ENCODE measurements at places on chromosomes 11 and 22.

GRCh38 chr22:20424932-20425565 is 12.6 kb downstream of the SCARF2 start:
- peak; percentile 34 for DNase-seq

DNA sequence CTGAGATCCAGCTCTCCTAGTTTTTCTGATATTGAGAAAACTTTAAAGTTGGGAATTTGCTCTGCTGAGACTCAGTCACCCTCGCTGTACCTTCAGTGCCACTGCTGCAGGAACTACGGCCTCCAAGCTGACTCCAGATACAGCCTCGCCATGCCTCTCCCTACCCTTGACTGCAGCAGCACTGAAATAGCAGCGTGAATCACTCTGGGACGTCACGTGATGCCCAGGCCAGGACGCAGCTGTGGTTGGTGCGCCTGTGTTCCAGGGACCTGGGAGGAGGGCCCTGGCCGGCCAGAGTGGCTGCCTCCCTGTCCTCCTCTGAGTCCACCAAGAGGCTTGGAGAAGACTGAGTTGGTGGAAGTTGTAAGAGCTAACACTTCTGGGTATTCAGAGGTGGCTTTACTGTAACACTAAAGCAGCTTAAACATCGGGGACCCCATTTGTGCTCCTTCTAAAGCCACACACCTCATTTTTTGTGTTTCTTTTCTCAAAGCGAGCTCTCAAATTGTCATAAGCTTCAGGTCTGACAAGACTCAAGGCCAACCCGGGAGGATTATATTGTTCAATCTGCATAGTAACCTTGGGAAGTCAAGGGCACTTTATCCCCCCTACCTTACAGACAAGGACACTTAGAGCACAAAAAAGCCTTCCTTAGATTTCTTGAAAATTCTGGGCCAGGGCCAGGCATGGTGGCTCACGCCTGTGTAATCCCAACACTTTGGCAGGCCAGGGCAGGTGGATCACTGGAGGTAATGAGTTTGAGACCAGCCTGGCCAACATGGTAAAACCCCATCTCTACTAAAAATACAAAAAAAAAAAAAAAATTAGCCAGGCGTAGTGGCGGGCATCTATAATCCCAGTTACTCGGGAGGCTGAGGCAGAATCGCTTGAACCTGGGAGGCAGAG is 4.2 kb upstream of the STIP1 start:
- peak; percentile 96 for DNase-seq

DNA sequence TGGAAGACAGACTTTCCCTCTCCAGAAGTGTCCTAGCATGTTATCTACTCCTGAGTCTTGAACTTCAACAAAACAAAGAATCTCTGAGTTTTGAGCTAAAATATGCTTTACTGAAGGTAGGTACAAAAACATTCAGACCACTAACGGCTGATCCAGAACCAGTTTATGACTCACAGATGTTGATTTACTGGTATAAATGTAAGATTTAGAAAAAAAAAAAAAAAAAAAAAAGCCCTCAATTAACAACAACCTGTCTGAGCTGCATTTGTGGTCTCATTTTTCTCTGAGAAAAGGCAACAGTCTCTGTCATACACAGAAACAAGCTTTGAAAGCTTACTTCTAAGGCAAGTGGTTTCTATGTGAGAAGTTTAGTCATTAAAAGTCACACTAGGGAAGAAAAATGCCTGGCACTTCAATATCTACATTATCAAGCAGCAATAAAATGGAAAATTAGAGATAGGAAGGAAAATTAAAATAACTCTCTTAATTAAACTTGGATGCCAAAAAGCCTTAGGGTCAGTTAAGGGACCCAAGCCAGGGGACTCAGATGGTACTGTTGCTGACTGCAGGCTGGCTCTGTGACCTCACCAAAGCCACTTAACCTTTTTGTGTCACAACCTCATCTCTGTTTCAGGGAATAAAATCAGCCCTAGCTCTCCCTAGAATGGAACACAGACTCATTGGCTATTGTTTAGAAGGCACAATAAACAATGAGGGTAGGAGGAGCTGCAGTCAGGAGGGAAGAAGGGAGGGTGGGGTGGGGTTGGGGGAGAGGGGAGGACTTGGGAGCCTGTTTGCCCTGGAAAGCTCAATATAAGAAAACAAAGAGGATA is 61.7 kb downstream of the ETS1 start:
- peak; percentile 65 for DNase-seq

DNA sequence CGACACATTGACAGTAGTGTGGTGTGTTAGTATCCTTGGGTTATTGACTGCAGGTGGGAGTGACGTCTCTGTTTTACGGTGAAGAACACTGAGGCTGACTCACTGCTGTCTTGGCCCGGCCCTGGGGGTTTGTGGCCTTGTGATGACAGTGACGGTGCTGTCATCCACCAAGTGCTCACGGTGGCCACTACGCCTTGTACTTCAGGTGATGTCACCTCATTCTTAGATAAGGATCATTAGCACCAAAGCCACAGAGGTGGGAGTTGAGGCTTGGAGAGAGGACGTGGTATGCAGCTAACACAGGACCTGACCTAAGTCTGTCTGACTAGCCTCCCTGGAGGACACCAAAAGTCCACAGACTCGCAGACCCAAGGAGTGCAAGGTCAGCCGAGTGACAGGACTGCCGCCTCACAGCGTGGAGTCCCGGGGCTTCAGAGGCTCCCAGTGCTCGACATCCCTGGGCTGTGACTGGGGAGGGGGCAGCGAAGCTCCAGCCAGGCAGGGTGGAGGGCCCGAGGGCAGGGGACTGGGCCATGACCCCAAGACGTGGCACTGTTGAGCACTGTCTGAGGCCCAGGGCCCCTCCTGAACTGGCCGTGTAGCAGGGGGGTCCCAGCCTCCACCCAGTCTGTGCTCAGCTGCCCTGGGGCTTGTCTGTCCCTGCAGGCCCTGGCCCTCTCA is 56.5 kb downstream of the NAT10 start:
- peak; percentile 17 for DNase-seq

DNA sequence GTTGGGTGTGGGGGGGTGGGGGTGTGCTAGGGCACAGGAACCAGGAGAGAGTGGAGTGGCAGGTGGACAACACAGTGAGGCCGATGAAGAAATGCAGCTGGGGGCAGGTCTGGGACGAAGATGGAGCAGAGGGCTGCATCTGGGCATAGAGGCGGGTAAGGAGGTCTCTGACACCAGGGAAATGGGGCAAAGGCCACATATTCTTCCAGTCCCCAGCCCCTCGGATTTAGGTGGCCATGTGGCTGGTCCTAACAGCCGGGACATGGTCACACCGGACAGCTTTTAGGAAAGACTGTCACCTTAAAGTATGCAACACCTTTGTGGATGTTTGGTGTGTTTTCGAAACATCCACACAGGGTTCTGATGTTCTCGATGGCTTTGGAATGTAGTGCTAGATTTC is 5.0 kb upstream of the PARVG start:
- no peak for DNase-seq

DNA sequence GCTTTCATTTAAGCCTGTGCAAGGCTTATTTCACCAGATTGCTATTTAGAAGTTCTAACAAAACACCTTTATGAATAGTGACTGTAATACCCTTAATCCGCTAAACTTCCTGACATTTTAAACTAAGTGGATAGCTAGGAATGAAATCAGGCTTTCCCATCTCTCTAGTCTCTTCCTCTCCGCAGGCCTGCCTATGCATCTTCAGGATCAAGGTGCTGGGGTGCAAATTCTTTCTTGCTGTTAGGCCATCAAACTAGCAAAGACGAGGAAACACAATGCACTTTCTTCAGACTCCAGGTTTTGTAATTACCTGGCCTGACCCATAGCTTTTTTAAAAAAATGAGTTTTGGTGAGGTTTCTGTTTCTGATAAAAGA is 149.4 kb downstream of the DBX1 start:
- DNase-seq, result no peak

DNA sequence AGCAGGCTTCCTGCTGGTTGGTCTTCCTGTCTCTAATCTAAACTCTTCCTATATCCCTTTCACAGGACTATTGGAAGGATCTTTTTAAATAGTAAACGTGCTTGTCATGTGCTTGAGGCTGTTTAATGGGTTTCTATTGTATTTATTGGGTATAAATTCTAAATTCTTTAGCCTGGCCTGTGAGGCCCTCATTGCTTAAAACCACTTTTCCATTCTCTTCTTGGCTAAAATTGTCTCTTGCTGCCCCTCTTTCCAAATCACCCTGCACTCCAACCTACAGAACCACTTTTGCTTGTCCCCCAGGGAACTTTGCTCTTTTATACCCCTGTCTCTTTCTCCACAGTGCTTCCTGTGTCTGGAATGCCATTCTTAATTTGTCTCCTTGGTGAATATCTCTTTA is 46.4 kb upstream of the MUC15 start:
- DNase-seq, result no peak

DNA sequence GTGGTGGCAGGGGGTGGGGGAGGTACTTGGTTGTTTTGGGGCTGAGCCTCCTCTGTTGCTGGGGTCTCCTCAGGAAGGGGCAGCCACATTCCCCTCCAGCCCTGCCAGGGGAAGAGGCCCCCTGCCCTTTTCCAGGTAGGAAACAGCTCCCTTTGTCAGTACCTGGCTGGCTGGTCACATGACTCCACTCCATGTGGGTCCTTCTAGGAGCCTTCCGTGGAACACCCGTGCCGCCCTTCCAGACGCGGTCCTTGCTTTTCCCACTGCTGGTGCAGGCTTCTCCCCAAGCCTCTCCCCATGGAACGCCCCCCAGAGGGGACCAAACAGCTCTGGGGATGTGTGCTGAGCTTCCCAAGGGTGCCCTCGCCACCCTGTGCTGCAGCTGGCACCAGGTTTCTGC is 19.9 kb downstream of the IFT27 start:
- DNase-seq, result no peak

GRCh38 chr11:27545946-27546345 is 39.4 kb upstream of the LIN7C start:
- DNase-seq, result no peak

DNA sequence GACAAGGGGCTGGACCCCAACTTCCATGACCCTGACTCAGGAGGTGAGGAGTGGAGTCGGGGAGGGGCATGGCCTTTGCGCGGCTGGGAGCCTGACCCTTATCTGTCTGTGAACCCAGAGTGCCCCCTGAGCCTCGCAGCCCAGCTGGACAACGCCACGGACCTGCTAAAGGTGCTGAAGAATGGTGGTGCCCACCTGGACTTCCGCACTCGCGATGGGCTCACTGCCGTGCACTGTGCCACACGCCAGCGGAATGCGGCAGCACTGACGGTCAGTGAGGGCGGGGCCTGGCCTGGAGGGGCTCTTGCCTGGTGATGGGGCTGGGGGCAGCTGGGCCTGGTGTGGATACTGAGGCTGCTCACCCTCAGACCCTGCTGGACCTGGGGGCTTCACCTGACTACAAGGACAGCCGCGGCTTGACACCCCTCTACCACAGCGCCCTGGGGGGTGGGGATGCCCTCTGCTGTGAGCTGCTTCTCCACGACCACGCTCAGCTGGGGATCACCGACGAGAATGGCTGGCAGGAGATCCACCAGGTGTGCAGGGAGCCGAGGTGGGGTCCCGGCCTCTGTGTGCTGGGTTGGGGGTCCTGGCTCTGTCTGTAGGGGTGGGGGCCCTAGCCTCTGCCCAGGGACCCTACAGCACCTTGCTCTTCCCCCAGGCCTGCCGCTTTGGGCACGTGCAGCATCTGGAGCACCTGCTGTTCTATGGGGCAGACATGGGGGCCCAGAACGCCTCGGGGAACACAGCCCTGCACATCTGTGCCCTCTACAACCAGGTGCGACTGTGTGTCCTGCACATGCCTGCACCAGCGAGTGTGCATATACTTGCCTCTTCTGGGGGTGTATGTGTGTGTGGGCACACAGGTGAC is 6.3 kb downstream of the SHANK3 start:
- no peak for DNase-seq

GRCh38 chr11:47378010-47378835 is at the start of gene SPI1:
SPI1 (minus strand) TSS chr11:47378547; CDS start chr11:47378353, 194 bp downstream.
- no peak for DNase-seq

DNA sequence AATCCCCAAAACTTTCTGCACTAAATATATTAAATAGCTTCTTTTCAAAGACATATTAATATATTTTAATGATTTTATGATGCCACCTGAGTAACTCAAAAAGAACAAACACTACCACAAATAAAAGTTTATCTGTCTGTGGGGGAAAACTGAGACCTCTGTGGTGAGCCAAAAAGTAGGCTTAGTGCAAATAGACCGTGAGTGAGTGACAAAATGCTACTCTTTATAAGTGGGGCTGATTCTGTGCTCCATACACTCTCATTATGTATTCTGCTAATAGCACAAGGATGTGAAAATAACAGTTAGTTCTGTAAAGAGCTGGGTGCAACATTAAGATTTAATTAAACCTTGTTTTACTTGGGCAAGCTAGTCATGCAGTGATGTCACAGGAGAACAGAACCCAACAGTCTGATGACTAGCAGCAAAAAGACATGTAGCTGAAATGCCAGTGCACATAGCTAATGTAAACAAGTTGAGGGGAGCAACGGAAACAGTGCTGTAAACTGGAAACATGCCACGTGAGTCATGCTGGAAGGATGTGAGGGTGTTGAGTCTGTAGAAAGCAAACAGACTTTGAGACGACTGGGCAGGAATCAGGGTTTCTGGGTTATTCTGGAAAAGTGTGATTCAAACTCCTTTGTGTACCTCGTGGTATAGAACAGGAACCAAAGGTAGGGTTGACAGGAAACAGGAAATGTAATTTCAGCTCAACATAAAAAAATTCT is 1130.4 kb downstream of the LRRC4C start:
- peak; percentile 100 for DNase-seq

DNA sequence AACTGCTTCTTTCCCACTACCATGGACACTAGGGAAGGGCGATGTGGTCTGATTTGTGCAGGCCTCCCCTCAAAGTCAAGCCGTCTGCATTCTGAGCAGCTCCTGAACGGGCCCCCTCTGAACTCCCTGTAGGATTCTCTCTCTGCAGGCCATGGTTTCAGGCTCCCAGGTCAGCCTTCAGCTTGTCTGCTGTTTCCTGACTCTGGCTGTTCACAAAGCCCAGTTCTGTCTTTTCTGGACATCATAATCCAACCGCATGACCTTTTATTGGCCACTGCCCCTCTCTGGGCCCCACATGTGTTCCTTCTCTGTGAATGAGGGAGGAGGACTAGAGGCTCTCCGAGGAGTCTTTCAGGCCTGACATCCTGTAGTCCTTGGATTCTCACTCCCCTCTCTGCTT is 161.0 kb downstream of the FEZ1 start:
- no peak for DNase-seq

- DNase-seq, result no peak
Measured at GRCh38 chr11:17547932-17548331, 873 bp downstream of the OTOG start.

DNA sequence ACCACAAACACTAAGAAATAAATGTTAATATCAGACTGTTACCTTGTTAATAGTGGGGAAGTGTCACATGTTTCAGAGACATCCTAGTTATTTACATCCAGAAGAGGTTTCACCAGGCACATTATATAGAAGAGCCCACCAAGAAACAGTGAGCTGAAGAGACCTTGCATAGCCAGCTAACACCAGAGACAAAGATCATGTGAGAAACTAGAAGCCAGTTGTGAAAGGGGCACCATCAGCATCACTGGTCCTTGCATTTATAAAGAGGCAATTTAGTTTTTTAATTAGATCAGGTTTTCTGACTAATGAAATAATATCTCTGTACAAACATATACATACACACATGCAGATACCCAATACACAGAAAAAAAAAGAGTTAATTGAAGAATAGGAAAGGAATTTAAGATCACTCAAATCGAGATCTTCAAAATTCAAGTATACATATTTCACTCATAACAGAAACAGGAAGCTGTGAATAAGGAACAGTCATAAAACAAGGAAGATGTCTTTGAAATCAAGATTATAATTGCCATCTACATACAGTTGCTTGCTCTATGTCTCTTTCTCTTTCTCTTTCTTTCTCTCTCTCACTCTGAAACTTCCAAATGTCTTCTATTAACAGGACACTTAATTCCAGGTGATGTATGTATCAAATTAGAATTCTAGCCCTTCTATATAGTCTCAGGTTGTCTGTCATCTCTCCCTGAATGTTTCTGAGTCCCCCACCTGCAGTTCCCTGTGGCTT is 348.7 kb downstream of the ETS1 start:
- DNase-seq, result no peak

- peak; percentile 73 for DNase-seq
Measured at GRCh38 chr11:83292709-83293456, 6.7 kb upstream of the CCDC90B start.

All from EH (cell line).